NCI-H1694 treated with DMSO at 0.1 percent for 48 hours (cell line): ENCODE measurements at places on chromosomes 5 and 9.

DNA sequence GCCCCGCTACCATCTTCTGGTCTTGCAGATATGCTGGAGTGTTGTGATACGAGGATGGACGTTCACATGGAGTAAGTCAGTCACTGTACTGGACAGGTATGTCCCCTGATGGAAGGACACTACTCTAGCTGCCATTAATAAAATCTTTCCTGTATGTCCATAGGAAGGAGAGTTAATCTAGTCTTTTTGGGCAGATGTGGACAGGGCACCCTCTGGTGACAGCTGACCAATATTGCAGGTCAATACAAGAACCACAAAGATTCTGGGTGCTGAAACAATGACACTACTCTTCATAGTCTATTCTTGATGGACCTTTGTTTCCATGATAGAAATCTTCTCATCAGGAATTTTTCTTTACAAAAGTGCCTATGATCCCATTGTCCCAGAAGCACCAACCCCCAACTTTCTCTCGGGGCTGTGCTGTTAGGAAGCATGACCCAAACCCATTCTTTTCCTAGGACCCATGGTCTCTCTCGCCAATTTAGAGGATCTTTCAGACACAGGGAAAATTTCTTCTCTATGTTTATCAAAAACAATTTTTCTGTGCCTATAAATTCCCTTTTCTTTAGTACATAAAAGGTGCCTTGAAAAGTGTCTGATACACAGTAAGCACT is 376.9 kb downstream of the DTWD2 start:
- no peak for DNase-seq

DNA sequence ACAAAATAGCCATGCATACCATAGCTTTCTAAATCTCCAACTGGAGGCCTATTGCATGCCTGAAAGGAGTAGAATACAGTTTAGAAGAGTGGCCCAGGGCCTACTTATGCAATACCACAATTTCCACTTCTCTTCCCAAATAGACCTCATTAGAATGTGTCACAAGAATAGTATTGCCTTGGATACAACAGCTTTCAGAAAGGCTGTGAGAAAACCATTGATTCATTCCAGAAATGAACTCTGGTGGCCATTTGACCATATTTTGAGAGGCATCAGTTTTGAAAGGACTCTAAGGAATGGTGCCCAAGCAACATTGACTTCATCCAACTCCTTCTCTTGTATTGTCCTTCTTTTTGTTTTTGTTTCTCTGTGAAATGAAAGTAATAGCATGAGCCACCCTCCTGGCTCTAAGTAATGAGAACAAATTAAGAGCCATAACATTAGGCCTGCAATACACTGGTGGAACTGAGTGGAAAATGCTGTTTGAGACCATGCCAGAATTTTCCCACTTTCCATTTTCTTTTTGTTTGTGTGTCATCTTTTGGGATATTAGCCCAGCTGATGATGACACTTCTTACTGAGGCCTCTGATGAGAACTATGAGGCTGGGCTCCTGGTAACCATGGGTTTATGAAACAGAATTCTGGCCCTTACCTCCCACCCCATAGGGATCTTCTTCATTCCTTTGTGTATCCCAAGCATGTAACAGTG is 90.2 kb downstream of the TMEM174 start:
- DNase-seq, result no peak

GRCh38 chr5:90563108-90563507 is 4.5 kb downstream of the ADGRV1 start:
- peak; percentile 58 for DNase-seq

GRCh38 chr5:144915452-144915851 is 744.8 kb downstream of the KCTD16 start:
- no peak for DNase-seq

DNA sequence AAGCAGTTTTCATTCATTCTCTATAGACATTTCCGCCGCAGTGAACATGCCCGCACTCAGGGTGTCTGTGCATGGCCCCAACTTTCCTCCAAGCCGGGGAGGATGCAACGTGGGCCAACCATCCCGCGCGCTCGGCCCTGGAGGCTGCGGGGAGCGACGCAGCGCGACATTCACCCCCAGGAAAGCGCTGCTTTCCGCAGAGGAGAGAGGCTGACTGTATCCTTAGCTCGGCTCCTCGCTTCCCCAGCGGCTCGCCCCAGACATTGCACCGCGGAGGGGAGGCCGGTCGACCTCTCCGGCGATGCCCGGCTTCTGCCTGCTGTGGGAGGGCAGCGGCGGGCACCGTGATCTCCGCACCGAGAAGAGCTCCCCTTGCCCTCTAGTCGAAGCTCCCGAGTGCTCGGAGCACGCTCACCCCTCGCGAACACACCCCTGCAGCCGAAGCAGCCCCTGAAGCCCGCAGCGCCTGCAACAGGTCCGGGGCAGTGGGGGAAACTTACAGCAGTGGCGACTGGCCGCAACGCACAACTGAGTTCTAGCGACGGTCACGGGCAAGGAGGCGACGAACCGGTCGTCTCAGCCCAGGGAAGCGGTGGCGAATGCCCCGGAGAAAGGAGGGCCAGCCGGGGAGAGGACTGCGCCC is 600 bp downstream of the ENC1 start:
- DNase-seq, result peak; percentile 25

DNA sequence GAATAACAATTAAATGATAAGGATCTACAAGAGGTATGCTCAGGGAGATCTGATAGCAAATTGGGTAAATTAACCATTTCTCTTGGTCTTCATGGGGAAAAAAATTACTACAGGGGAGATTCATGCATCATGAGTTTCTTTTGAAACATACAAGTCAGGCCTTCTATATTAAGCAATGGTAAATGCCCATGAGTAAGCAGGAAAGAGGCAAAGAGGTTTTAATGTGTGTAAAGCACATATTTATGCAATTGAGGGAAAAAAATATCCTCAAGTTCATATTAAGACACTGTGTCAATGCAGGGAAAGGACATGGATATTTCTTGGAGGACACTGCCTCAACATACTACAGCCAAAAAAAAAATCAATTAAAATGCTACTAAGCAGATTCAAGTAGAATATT is 73.4 kb upstream of the NR4A3 start:
- no peak for DNase-seq

GRCh38 chr9:114226246-114227055 is 71.1 kb downstream of the COL27A1 start:
- DNase-seq, result no peak

DNA sequence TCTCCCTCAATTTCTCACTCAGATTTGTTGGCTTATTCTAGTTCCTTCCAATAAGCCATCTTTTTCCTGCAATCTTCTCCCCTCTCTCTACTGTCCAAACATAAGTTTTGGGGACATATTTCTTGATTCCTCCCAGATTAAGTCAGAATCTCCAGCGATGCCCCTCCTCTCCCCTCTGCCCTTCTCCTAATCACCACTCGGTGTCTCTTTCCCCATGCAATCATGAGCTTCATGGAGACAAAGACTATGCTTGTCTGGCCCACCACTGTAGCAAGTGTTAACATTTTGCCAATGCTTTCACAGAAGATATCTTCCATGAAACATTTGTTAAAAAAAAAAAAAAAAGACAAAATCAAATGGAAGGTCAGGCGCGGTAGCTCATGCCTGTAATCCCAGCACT is 42.4 kb downstream of the PDE6A start:
- DNase-seq, result no peak
